ENCODE measurements at places on chromosomes 6 and 20. TPM values are rescaled to one million over a fixed set of nuclear protein-coding genes. Genes with fewer than 3 reads are reported as not detected.

GRCh38 chr20:3454831-3455230, 16.0 kb upstream of the ATRN start:
- no peak overlapping the region for H3K4me3 ChIP-seq
- H3K36me3 ChIP-seq = no peaks in the 10 kb centered on the region
- no peak for DNase-seq
- H3K27ac ChIP-seq = no peak overlapping the region
- no peaks in the 10 kb centered on the region for H3K27me3 ChIP-seq
- no peaks in the 10 kb centered on the region for H3K4me1 ChIP-seq

- H3K27me3 ChIP-seq = no peaks in the 10 kb centered on the region
- DNase-seq = no peak
- no peak overlapping the region for H3K4me3 ChIP-seq
Measured at GRCh38 chr6:138401960-138402837, 1.8 kb upstream of the HEBP2 start.

GRCh38 chr20:48667889-48668413, 159.8 kb downstream of the PREX1 start:
- H3K27me3 ChIP-seq = no peaks in the 10 kb centered on the region
- no peak overlapping the region for H3K27ac ChIP-seq
- no peak for DNase-seq
- no peaks in the 10 kb centered on the region for H3K4me1 ChIP-seq
- no peak overlapping the region for H3K4me3 ChIP-seq

DNA sequence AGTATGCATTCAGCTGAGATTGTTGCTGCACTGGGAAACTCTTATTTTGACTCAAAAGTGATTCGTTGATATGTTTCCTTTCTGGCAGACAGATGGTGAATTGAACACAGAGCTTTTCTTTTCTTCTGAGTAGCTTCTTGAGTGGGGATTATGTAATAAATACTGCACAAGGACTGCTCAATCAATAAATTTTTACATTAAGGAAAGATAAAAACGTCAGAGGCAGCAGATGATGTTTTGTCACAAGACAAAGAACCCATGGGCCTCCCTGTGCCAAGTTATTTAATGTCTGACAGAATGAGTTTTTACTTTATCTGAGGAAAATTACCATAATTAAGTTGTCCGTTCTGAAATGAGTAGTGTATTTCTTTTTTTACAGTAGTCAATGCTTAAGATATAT, 460.3 kb downstream of the UTRN start:
- H3K27me3 ChIP-seq = no peaks in the 10 kb centered on the region
- H3K4me3 ChIP-seq = no peak overlapping the region
- no peak for DNase-seq
- peaks cover 28% of the 10 kb centered on the region for H3K36me3 ChIP-seq
- H3K27ac ChIP-seq = no peak overlapping the region

GRCh38 chr6:22751223-22751622, 181.9 kb downstream of the HDGFL1 start:
- H3K27me3 ChIP-seq = no peaks in the 10 kb centered on the region
- no peak for DNase-seq
- H3K27ac ChIP-seq = no peak overlapping the region

Gene C6orf15
- total RNA-seq = not detected

Gene HLA-B
- 323 TPM for total RNA-seq

Gene GPLD1
- total RNA-seq = 0.88 TPM
